CD4-positive, alpha-beta T cell treated with Interleukin-15 for 4 hours (primary cell): ENCODE measurements at places on chromosomes 5 and 9.
A peak's percentile ranks its signal among the peaks of the same experiment; 100 is the strongest.

GRCh38 chr9:100303747-100304146 lies 49.0 kb downstream of the TEX10 start:
- no peak for DNase-seq

DNA sequence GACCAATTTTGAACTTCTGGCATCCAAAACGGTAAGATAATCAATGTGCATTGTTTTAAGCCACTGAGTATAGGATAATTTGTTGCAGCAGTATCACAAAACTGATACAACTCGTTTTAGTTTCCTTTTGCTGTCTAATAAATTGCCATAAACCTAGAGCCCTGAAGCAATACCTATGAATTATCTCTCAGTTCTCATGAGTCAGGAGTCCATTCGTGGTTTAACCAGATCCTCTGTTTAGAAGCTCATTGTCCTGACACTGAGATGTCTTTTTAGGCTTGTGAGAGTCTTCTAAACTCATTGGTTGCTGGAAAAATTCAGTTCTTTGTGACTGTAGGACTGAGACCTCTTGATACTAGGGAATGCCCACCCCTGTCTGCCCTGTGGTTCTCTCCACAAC lies 262.9 kb downstream of the SEMA5A start:
- no peak for DNase-seq

DNA sequence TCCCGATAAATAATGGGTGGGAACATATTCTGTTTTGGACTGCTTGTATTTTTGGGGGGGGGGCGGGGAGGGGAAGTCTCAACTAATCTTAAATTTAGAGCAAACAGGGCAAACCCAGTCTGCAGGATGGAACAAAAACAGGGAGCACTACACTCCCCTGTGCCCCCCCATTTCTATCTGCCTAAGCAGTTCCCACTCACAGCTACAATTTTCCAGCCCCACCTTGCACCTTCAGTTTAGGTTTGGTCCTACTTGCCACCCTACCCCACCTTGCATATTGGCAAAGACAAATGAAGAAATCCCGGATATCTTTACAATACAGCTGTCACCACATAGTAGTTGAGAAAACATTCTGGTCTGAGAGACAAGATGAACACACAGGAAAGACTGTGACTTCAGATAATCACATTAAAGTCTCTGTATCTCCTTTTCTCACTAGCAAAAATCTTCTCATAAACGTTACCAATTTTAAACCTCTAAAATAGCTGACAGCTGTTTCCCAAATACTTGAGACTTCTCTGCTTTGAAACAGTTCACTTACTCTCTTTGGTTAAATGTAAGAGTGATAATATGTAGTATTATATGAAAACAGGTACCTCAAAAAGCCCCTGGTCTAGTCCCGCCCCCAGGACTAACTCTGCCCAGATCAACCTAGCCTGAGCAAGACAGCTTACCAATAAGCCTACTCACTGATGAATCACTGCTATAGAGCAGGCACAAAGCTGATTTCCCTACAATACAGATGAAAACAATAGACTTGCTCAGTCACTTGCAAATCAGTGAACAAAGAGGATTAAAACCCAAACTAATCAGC lies 5.2 kb upstream of the RAPGEF6 start:
- peak; percentile 59 for DNase-seq

- no peak for DNase-seq
These were observed 70.5 kb downstream of the MLLT3 start for GRCh38 chr9:20551835-20552234.

DNA sequence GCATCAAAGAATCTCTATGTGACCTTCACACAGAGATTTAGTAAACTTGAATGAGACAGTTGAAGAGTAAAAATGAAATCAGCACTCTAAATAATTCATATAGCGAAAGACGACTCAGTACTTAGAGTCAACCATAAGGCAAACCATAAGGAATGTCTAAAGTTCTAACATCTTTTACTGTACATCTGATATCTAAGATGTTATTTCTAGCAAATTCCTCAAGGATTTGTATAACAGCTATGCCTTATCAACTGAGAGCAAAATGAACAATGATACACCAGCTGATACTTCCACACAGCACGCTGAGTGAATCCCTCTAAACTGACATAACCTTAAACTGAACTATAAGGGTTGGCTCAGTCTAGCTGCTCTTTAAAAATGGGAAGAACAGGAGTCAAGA lies 760.3 kb downstream of the EFNA5 start:
- DNase-seq: no peak

- no peak for DNase-seq
These were observed 201.2 kb downstream of the ADCY2 start for GRCh38 chr5:7597059-7597642.

- DNase-seq: no peak
These were observed 96.0 kb upstream of the SLC44A1 start for GRCh38 chr9:105148328-105149006.

- DNase-seq: peak; percentile 6
These were observed at the start of gene NXNL2 for GRCh38 chr9:88534456-88535225. Gene NXNL2 (plus strand): TSS chr9:88535178. CDS start chr9:88535435, 257 bp downstream.

GRCh38 chr5:17212996-17213395 lies 4.4 kb upstream of the BASP1 start:
- no peak for DNase-seq

DNA sequence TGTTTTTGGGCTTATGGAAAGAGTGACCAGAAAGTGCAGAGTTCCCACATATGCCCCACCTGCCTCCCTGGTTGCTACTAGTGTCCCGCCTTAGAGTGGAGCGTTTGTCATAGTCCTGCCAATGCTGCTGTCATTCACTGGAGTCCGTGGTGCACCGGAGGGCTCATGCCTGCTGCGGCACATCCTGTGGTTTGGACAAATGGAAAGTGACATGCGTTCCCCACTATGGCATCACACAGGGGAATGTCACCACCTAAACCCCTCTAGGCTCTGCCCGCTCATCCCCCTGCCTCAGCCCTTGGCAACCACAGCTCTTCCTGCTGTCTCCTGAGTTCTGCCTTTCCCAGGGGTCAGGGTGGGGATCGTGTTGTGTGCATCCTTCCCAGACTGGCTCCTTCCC lies 29.2 kb downstream of the IRX4 start:
- no peak for DNase-seq
